ENCODE measurements at places on chromosomes 12 and 14. TPM values are rescaled to one million over a fixed set of nuclear protein-coding genes. Genes with fewer than 3 reads are reported as not detected.

GRCh38 chr12:45170456-45171042 lies 45.3 kb upstream of the ANO6 start:
- H3K4me1 ChIP-seq = no peaks in the 10 kb centered on the region
- peak; percentile 84 for DNase-seq
- H3K27ac ChIP-seq = no peak overlapping the region
- H3K4me3 ChIP-seq = no peak overlapping the region
- H3K27me3 ChIP-seq = no peaks in the 10 kb centered on the region

GRCh38 chr12:11765817-11766794 lies 116.6 kb downstream of the ETV6 start:
- H3K36me3 ChIP-seq = peaks cover 17% of the 10 kb centered on the region
- peak overlapping the region; percentile 24 for H3K4me3 ChIP-seq
- peak overlapping the region; percentile 73 for H3K27ac ChIP-seq
- peak; percentile 54 for DNase-seq

- peaks cover 42% of the 10 kb centered on the region for H3K36me3 ChIP-seq
- no peaks in the 10 kb centered on the region for H3K27me3 ChIP-seq
- H3K4me3 ChIP-seq = no peak overlapping the region
- H3K27ac ChIP-seq = peak overlapping the region; percentile 26
- no peak for DNase-seq
Observed at GRCh38 chr12:12465522-12465921, 97.1 kb downstream of the DUSP16 start.

Gene SERPINA10
- total RNA-seq = not detected

Gene CLEC1A
- not detected for total RNA-seq

Gene TMEM63C
- total RNA-seq = 0.14 TPM
